ENCODE measurements at places on chromosomes 3 and 15.

- DNase-seq: no peak
Measured at GRCh38 chr3:119817071-119817470, 35.2 kb downstream of the NR1I2 start.

DNA sequence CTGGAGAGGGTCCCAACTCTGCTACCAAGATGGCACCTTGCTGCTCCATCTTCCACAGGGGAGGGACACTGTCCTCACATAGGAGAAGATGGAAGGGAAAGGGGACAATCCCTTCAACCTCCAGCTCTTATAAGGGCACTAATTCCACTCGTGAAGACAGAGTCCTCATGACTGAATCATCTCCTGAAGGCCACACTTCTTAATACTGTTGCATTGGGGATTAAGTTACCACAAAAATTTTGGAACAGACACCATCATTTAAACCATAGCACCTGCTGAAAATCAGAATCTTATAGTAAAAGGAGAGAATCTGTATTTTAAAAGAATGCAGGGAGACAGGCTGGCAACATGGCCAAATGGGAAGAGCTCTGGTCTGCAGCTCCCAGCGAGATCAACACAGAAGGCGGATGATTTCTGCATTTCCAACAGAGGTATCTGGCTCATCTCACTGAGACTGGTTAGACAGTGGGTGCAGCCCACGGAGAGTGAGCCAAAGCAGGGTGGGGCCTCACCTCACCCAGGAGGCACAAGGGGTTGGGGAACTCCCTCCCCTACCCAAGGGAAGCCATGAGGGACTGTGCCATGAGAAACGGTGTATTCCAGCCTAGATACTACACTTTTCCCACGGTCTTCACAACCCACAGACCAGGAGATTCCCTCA is 69.4 kb upstream of the LIPC start:
- DNase-seq: no peak

DNA sequence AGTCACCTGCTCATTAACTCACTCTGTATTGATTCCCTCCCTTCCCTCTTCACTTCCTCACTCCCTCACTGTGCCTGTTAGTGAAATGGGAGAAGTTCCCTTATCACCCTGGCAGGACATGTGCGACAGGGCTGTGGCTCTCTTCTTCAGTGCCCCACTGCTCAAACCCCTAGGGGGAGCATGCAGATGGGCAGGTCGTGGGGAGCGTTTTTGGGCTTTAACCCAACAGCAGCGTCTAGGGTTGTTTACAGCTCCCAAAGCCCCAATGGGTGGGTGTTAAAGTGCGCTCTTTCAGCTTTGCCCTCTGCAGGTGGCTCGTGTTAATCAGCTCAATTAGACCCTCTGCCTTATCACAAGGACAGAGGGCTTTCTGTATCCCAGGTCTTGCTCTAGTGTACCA is 447.8 kb upstream of the PROK2 start:
- DNase-seq: no peak

DNA sequence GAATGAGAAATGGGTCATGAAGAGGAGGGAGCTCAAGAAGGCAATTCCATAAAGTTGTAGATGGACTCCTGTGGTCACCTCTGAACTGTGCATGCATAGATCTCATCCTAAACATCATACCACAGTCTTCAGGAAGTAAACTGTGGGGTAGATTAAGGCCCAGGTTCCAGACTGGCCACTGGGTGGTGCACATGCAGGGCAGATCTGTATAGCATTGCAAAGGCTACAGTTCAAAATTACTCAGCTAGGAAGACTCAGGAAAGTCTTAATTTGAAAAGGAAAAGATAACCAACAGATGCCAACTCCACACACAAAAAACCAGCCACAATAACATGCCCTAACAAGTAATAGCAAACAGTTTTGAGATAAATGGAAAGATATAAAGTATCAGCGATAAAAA is 20.3 kb downstream of the KY start:
- no peak for DNase-seq

DNA sequence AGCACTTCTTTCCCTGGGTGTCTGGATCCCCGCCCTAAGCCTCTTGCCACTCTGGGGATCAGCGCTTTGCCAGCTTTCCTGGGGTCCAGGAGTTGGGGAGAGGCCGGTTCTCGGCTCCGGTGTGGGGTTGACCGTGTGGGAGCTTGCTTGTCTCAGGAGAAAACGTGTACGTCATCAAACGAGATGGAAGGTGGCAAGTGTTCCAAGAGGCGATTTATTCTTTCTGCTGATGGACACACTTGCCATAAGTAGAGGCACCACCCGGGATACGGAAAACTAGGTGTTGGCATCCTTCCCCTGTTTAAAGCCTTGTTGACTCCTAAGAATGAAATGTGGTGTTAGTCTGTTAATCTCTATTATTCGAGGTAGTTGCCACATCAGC is 295 bp downstream of the ZWILCH start:
- DNase-seq: no peak

DNA sequence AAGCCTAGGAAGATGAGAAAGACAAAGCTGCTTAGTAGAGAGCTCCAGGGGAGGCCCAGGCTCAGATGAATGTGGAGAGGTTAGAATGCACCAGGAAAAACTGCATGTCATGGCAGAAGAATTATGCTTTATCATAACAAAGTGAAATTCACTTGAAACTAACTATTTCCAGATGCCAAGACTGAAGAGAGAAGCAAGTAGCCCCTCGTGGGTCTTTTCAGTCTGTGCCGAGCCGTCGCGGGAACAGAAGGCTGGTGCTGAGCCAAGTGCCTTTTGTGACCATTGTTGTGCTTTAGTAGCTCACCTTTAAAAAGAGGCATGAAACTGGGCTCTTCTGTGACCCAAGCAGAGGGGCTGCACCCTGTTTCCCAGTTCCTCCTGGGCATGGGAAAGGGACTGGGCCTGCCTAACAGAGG is 73.2 kb downstream of the CHDH start:
- no peak for DNase-seq

GRCh38 chr3:120683213-120683612 is 1.2 kb upstream of the HGD start:
- DNase-seq: no peak

- DNase-seq: no peak
Measured at GRCh38 chr15:66849746-66850077, 147.7 kb downstream of the SMAD6 start.

DNA sequence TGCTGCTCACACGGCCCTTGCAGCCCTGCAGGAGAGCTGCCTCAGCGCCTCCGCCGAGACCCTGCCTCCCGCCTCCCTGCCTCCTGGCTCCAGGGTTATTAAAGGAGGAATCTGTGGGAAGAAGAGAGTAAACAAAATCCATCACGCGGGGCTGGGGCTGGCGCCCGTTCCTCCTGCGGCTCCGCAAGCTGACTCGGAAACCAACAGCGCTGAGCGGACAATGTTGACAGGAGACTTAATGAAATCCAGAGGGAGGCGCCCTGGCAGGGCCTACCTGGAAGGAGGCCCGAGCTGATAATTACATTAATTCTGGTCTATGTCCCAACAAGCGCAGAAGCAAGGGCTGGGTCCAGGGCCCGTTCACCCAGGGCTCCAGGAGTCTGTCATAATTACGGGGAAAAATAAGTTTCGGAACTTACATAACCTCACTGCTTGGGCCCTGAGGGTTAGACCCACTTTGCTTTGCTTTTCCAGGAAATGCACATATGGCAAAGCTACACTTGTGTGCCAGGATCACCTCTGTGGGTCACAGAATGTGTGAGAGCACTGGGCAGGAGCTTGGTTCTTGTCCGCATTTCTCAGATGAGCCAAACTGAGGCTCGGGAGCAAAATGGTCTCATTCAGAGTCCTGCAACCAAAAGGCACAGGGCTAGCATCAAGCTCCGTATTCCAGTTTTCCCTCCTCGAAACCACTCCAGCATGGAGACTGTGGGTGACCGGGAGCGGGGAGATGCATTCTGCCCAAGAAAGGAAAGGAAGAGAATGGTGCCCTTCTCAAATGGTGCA is 43.8 kb upstream of the SLC6A6 start:
- DNase-seq: no peak

DNA sequence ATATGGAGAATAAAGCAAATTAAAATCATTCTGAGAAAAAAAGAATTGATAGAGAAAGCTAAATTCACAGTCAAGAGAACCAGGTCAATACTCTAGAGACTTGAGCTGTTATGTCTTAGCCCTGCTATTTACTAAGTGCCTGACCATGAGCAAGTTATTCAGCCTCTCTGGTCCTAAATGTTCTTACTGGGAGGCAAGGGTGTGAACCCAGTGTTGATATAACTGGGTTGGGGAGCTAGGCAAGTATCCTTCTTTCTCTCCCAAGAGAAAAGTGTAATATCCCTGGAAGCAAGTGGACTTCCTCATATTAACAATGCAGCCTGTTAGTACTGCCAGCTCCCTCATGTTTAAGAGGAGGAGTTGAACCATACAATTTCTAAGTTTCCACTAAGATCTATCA is 488.9 kb upstream of the RASGRP1 start:
- no peak for DNase-seq

- no peak for DNase-seq
Measured at GRCh38 chr3:171791692-171792076, 18.6 kb downstream of the PLD1 start.

- DNase-seq: no peak
Measured at GRCh38 chr3:53845103-53845880, 927 bp downstream of the CHDH start.

Measured in stimulated activated CD4-positive, alpha-beta T cell treated with anti-CD3 and anti-CD28 coated beads, Interleukin-12 subunit alpha, Interleukin-12 subunit beta, amount 100 ng/mL, for 24 hours (primary cell).